ENCODE measurements at places on chromosomes 1 and 21. TPM values are rescaled to one million over a fixed set of nuclear protein-coding genes. Genes with fewer than 3 reads are reported as not detected.

NT5C1A gene
- total RNA-seq, result not detected

- H3K4me1 ChIP-seq, result no peaks in the 10 kb centered on the region
- H3K27me3 ChIP-seq, result no peaks in the 10 kb centered on the region
- DNase-seq, result no peak
- no peaks in the 10 kb centered on the region for H3K36me3 ChIP-seq
- H3K4me3 ChIP-seq, result no peak overlapping the region
- no peak overlapping the region for H3K27ac ChIP-seq
Observed at GRCh38 chr21:42026082-42026435, 15.9 kb upstream of the ZBTB21 start.

GRCh38 chr1:118970451-118970850 lies 17.7 kb downstream of the TBX15 start:
- no peaks in the 10 kb centered on the region for H3K4me1 ChIP-seq
- peaks cover 2% of the 10 kb centered on the region for H3K27me3 ChIP-seq
- H3K27ac ChIP-seq, result no peak overlapping the region
- no peak overlapping the region for H3K4me3 ChIP-seq

DNA sequence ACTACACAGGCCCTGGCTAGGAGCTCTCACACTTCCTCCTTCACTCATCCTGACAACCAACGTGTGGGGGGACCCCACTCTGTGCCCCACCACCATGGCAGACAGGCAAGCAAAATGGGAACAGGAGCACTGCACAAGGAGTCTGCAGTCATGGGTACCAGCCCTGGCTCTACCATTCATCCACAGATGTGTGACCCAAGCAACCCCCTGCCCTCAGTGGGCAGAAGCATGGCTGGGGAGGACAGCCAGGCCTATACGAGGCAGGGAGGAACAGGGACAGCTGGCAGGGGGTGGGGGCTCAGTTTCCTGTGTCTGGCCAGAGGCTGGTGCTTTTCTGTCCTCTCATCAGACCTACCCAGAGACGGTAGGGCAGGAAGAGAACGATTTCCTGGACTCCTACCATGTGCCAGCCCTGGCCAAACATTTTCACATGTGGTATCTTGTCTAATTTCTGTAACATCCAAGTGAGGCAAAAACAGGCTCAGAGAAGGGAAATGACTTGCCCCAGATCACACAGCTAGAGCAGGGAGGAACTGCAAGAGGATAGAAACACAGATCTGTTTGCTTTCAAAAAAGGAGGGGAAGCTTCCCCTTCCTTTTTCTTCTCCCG lies 178.0 kb downstream of the HIVEP3 start:
- no peaks in the 10 kb centered on the region for H3K36me3 ChIP-seq
- no peak overlapping the region for H3K4me3 ChIP-seq
- H3K4me1 ChIP-seq, result peaks cover 55% of the 10 kb centered on the region
- H3K27me3 ChIP-seq, result no peaks in the 10 kb centered on the region

GRCh38 chr1:61254634-61255357 lies 172.4 kb downstream of the NFIA start:
- H3K36me3 ChIP-seq, result no peaks in the 10 kb centered on the region
- H3K4me1 ChIP-seq, result peaks cover 5% of the 10 kb centered on the region
- no peak for DNase-seq
- no peaks in the 10 kb centered on the region for H3K27me3 ChIP-seq
- no peak overlapping the region for H3K27ac ChIP-seq
